ENCODE measurements at places on chromosomes 6 and 20.

DNA sequence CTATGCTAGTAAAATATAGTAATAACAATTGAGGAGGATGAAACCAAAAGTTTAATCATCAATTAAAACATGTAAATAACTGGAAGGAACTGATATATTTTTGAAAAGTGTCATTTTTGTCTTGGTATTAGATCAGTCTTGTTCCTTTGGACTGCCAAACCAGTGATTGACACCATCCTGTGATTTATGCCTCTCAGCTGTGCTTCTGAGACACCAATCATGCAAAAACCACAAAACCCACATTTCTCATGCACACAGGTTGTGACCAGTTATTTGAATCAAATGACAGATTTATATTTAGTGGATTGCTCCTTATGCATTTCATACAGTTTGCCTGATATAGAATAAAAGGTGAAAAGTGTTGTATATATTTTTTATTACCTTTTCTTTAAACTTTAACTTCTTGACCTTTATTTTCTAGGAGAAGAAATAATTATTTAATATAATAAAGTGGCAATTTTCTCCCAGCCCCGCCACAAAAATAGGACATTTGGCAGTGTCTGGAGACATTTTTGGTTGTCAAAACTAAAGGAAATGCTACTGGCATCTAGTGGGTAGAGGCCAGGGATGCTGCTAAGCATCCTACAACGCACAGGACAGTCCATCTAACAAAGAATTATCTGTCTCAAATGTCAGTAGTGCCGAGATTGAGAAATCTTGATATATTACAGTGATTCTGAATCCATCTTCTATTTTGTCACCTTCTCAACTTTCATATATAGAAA, 383.6 kb downstream of the BCKDHB start:
- no peak overlapping the region for H3K27ac ChIP-seq
- DNase-seq, result peak; percentile 9
- H3K4me1 ChIP-seq, result no peaks in the 10 kb centered on the region
- H3K36me3 ChIP-seq, result no peaks in the 10 kb centered on the region
- no peaks in the 10 kb centered on the region for H3K27me3 ChIP-seq
- H3K4me3 ChIP-seq, result no peak overlapping the region

GRCh38 chr20:44643154-44643519, 8.4 kb downstream of the ADA start:
- peaks cover 80% of the 10 kb centered on the region for H3K4me1 ChIP-seq
- no peak for DNase-seq
- H3K27ac ChIP-seq, result peak overlapping the region; percentile 97
- peaks cover 86% of the 10 kb centered on the region for H3K36me3 ChIP-seq

- no peaks in the 10 kb centered on the region for H3K36me3 ChIP-seq
- H3K27ac ChIP-seq, result no peak overlapping the region
- H3K4me1 ChIP-seq, result peaks cover 16% of the 10 kb centered on the region
- H3K4me3 ChIP-seq, result no peak overlapping the region
- DNase-seq, result no peak
These were observed 69.4 kb upstream of the KIF25 start for GRCh38 chr6:167928111-167928510.

DNA sequence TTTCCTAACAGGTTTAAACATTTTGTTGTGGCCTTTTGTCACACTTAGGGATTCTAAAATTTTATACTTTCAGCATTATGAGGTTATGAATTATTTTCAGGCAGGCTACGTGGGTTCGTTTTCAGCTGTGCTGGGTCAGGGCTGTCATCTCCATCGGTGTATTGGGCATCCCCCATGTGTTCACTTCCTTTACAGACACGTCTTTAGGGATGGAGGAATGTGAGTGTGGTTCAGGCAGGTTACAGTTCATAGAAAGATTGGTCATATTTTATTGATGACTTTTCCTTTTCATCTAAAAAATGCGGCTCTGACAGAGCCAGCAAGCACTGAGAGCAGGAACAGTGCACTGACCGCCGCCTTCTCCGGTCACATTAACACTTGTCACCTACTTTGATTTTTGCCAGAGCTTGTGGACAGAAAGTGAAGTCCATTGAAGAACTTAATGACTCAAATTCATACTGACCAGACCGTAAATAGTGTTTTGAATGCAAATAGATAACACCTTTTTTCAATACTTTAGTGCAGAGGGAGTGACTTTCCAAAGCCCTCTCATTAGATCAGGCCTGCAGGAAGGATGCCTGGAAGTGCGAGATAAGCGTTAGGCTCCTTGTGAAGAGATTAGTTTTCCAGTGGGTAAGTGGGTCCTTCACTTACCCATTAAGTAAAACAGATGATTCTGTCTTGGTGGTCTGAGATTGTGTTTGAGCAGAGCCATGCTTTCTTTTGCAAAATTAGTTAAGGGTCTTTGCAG, 113.1 kb downstream of the TIAM2 start:
- H3K4me3 ChIP-seq, result no peak overlapping the region
- H3K36me3 ChIP-seq, result no peaks in the 10 kb centered on the region
- H3K27ac ChIP-seq, result no peak overlapping the region
- no peaks in the 10 kb centered on the region for H3K4me1 ChIP-seq
- DNase-seq, result no peak

- peak overlapping the region; percentile 83 for H3K27ac ChIP-seq
- H3K27me3 ChIP-seq, result no peaks in the 10 kb centered on the region
- H3K4me3 ChIP-seq, result no peak overlapping the region
- H3K4me1 ChIP-seq, result peaks cover 25% of the 10 kb centered on the region
These were observed 55.1 kb upstream of the BACH2 start for GRCh38 chr6:90351696-90352095.

DNA sequence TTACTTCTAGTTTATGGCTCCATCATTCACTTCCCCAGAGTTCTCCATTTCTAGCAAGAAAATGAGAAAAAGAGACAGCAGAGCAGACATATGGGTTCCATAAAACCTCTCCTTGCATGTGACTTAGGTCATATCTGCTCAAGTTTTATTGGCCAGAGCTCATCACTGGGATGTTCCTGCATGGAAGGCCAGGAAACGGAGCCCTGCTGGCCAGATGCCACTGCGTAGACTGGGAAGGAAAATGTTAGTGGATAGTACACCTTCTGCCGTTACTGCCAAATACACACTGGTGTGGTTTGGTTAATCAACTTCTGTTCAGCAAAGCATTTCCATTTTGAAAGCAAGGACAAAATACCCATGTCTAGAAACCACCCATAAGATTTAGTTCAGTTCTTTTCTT, 220.6 kb upstream of the TSHZ2 start:
- no peak overlapping the region for H3K27ac ChIP-seq
- H3K36me3 ChIP-seq, result no peaks in the 10 kb centered on the region
- H3K4me3 ChIP-seq, result no peak overlapping the region
- H3K27me3 ChIP-seq, result no peaks in the 10 kb centered on the region

GRCh38 chr6:30857549-30857948, 26.8 kb upstream of the DDR1 start:
- no peak overlapping the region for H3K27ac ChIP-seq
- H3K27me3 ChIP-seq, result no peaks in the 10 kb centered on the region
- no peaks in the 10 kb centered on the region for H3K4me1 ChIP-seq

- no peak for DNase-seq
- no peaks in the 10 kb centered on the region for H3K4me1 ChIP-seq
- H3K4me3 ChIP-seq, result no peak overlapping the region
- H3K27ac ChIP-seq, result no peak overlapping the region
- no peaks in the 10 kb centered on the region for H3K36me3 ChIP-seq
These were observed 426.9 kb upstream of the RNF217 start for GRCh38 chr6:124535299-124535698.

DNA sequence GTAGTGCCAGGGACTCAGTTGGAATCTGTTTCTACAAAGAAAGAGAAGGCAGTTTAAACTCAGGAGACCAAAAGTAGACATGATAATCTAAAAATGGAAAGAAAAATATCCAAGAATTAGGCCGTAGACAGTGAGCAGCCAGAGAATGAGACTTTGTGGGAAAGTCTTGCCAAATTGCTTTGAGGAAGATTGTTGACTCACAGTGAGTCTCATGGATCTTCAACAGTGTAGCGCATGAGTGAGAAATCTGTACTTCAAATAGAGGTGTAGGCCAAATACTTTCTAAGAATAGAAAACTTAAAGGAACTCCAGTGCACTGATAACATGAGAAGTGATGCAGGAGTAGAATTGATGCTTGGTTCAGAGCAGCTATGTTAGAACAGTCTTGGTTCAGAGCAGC, 284.5 kb downstream of the HTR1B start:
- no peaks in the 10 kb centered on the region for H3K36me3 ChIP-seq
- no peaks in the 10 kb centered on the region for H3K27me3 ChIP-seq
- no peak overlapping the region for H3K4me3 ChIP-seq

GRCh38 chr6:107793191-107793590, 30.9 kb downstream of the SCML4 start:
- DNase-seq, result no peak
- no peak overlapping the region for H3K4me3 ChIP-seq
- H3K4me1 ChIP-seq, result no peaks in the 10 kb centered on the region
- no peaks in the 10 kb centered on the region for H3K36me3 ChIP-seq
- no peak overlapping the region for H3K27ac ChIP-seq
- H3K27me3 ChIP-seq, result peaks cover 14% of the 10 kb centered on the region

- no peaks in the 10 kb centered on the region for H3K27me3 ChIP-seq
- H3K27ac ChIP-seq, result no peak overlapping the region
- no peak for DNase-seq
- H3K36me3 ChIP-seq, result no peaks in the 10 kb centered on the region
- no peak overlapping the region for H3K4me3 ChIP-seq
These were observed 54.3 kb upstream of the GPR31 start for GRCh38 chr6:167211881-167212712.

DNA sequence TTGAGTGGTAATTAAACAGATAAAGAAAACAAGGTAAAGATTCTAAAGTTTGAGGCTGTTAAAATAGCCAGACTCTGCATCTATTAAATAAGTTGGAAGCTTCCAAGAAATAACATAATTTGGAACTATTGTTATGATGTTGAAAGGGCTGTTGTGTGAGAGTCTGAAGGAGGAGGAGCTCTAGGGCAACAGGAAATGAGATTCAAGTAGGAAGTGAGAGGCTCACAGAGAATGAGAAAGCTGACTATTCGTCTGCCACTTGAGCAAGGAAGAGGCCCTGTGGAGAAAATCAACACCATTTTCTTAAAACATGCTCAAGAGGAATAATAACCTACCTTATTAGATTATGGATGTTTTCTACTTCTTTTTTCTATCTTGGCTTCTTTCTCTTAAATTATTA, 185.2 kb downstream of the SLC24A3 start:
- H3K36me3 ChIP-seq, result no peaks in the 10 kb centered on the region
- no peak overlapping the region for H3K4me3 ChIP-seq
- no peaks in the 10 kb centered on the region for H3K4me1 ChIP-seq
- H3K27me3 ChIP-seq, result no peaks in the 10 kb centered on the region

DNA sequence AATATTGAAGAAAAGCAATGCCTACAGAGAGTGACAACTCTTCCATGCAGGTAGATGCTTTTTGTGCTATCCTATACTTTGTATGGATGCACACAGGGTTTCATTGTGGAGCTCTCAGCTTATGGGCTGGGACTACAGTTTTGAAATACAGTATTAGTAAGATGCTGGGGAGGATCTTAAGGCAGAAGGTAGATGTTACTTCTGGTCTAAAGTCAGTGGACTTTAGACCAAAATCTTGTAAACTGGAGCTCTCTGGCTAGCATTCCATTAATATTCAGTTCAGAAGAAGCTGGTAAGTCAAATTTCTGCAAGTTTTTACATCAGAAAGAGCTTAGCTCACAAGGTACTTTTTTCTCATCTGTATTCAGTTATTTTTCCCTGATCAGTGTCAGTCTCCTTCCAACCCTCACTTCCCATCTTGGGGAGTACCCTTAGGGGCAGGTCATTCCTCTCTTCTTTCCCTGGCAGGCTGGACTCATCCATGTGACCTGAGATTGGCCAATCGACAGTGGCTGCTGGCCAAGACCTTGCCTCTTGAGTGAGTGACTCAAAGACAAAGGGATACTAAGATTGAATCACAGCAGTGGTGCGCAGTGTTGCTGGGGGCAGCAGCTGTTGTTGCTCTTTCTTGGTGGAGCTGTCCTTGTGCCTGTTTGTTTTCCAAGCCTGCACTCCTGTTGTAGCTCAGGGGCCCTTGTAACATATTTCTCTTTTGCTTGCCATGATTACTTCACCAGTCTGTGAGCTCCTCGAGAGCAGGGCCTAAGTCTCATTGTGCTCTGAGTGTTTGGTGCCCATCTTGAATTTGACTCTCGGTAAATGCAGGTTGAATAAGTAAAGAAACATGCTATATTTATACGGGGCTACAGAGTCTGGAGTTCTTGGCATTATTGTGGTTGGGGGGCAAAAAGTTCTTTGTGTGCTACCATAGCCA, 2.8 kb upstream of the PHF20 start:
- peak overlapping the region; percentile 96 for H3K27ac ChIP-seq
- H3K27me3 ChIP-seq, result no peaks in the 10 kb centered on the region
- peaks cover 63% of the 10 kb centered on the region for H3K4me1 ChIP-seq
- peak; percentile 65 for DNase-seq

DNA sequence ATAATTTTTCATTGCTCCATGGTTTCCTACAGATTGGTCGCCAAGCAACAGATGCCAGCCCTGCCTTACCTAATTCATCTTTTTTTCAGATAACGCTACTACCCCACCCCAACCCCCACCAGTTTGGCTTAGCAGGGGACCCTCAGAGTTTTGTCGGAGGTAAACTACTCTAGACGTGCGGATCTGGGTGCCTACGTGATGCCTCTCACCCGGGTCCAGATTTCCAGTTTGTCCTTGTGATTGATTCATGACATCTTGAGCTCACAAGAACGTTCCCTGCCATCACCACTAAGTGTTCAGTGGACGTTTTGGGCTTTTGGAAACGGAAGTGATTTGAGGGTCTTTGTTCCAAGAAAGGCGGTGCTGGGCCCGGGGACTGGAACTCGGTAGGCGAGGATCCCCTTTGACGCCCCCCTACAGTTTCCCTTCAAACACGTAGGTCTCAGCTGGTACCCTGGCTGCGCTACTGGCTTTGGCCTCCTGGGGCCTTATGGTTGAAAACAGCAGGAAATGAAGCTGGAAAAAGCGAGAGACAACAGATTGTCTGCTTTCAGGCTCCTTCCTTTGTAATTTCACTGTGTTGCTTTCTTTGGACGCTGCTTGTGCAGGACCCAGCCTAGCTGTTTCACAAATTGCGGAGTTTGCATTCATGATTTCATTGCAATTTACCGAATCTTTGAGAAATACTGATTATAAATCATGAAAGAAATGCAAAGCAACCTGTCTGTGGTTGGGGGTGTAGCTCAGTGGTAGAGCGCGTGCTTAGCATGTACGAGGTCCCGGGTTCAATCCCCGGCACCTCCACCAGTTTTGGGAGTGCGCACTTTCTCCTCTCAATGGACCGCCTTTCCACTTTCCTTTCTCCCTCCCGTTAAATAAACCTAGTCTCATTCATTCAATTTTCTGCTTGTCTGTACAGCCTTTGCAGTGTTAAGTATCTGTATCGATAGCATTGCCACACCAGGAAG, 81.0 kb downstream of the GPX5 start:
- no peaks in the 10 kb centered on the region for H3K36me3 ChIP-seq
- no peak overlapping the region for H3K27ac ChIP-seq
- no peak overlapping the region for H3K4me3 ChIP-seq

DNA sequence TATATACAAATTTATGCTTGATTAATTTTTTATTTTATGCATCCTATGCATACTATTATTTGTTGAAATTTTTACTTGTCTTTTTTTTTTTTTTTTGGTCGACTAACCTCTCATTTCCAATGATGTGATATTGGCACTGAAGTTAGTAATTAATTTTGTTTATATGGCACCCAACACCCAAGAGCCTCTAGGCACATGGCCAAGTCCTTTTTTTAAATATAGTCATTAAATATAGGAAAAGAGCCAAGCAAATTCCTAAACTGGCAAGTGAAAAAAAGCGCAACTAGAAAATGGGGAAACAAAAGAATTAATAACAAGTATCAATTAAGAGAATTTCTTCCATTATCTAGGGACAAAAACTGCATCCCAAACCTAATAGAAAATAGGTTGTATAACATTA, 85.5 kb upstream of the HS3ST5 start:
- no peak for DNase-seq
- no peaks in the 10 kb centered on the region for H3K4me1 ChIP-seq
- no peak overlapping the region for H3K4me3 ChIP-seq
- no peak overlapping the region for H3K27ac ChIP-seq
